ENCODE measurements at places on chromosomes 3 and 15.

DNA sequence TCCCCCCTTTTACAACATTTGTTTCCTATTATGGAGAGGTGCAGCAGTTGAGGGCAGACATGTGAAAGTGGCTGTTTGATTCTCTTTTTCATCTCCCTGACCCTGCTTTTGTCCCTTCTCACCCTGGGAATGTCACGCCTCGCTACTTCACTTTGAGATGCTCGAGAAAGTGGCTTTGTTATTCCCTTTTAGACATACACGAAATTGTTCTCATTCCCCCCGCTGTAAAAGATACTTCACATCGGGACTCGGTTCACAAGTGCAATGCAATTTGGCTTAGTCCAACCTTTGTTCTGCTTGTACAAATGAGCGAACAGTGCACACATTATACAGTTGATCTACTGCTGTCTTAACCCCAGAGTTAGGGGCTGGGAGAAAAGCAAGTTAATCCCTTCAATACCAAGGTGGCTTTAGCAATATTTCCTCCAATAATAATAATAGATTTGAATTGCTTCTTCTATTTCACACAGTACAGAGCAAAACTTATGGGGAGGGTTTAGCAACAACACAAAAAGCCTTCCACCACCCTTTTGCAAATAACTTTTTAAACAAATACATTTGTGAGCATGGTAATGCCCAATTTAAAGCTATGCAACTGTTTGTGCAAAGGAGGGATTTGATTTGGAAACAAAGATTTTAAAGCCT is 5.7 kb upstream of the FOXB1 start:
- DNase-seq, result no peak

- no peak for DNase-seq
These were observed 120.9 kb downstream of the NEDD4 start for GRCh38 chr15:55872471-55872870.

- no peak for DNase-seq
These were observed 840.0 kb downstream of the EPHA3 start for GRCh38 chr3:89947337-89947954.

DNA sequence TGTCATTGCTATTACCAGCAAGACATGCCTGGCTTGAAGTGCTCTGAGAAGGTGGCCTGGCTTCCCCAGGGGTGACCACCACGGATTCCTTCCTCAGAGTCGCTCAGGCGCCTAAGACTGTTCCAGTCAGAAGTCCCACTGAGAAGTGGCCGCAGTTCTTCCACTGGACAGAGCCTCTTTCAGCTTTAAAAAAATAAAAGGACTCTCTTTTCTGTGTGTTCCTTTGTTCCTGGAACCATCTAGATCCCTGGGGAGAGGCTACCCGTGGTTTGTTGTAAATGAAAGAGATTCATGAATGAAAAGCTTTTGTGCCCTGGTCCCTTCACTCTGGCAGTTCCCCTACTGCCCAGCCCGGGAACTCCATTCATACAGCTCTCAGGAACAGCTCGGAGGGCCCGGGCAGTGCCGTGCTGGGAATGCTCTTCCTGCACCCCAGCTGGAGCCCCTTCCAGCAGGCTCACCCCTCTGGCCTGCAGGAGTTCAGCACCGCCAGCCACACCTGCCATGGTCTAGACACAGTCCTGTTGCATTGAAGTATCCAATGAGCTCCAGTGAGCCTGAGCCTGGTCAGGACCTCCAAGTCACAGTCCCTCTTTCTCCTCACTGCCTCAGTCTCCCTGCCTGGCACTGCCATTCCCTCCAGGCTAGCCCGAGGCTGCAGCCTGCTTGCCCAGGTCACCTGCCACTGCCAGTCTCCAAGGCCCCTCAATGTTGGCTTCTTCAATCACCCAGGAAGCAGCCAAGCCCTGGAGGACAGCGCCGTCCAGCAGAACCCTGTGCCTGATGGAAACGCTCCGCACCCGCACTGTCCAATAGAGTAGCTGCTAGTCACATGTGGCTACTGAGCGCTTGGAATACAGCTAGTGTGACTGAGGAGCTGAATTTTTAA is 75.4 kb downstream of the XXYLT1 start:
- DNase-seq, result no peak

GRCh38 chr3:155572085-155572484 is 172.8 kb downstream of the PLCH1 start:
- DNase-seq, result no peak

GRCh38 chr3:71055257-71056001 is 528.1 kb downstream of the FOXP1 start:
- no peak for DNase-seq

GRCh38 chr15:77550301-77551251 is 82.1 kb downstream of the LINGO1 start:
- DNase-seq, result no peak

GRCh38 chr3:127208483-127209100 is 15.7 kb downstream of the PRR23E start:
- peak; percentile 41 for DNase-seq

DNA sequence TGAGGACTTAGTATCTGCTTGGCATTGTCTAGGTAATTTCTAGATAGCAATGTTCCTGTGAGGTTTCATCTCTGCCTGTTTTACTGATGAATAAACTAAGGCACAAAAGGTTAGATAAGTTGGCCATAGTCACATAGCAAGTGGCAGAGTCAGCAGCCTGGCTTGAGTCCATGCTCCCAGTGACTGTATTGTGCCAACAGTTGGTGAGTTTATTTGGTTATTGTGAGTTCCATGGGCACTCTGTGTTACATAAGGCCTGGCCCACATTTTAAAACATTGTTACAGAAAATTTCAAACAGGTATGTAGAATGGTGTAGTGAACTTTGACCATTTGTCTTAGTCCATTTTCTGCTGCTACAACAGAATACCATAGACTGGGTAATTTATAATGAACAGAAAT is 15.2 kb downstream of the MCM2 start:
- DNase-seq, result no peak

DNA sequence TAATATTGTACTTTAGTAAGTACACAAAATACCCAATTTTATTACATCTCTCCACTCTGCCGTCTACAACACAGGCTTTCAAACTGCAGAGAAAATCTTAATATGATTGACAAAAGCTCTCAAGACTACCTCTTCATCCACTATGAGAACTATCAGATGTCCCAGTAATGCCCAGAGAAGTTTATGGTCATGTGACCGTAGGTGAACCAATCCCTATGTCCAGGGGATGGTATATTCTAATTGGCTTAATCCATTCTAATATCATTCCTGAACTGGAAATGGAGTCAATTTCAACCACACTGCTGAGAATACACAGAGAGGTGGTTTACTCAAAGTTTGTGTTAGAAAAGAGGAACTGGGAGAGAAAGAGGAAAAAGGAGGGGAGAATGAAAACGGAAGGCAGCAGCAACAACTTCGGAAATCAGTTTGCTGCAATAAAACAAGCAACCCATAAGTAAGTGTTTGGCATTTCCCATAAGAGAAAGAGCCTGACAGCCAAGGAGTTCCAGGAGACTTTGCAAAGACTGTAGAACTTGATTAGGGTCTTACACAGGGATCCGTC is 7.3 kb downstream of the SST start:
- peak; percentile 32 for DNase-seq
